Activated naive CD4-positive, alpha-beta T cell treated with anti-CD3 and anti-CD28 coated beads for 36 hours (primary cell): ENCODE measurements at places on chromosomes 2 and 18.

- no peaks in the 10 kb centered on the region for H3K4me1 ChIP-seq
- no peak overlapping the region for H3K27ac ChIP-seq
- H3K4me3 ChIP-seq, result no peak overlapping the region
- DNase-seq, result no peak
- H3K36me3 ChIP-seq, result no peaks in the 10 kb centered on the region
Observed at GRCh38 chr2:158179660-158180059, 78.0 kb downstream of the UPP2 start.

- H3K36me3 ChIP-seq, result peaks cover 33% of the 10 kb centered on the region
- no peak for DNase-seq
- no peaks in the 10 kb centered on the region for H3K4me1 ChIP-seq
- no peaks in the 10 kb centered on the region for H3K27me3 ChIP-seq
Observed at GRCh38 chr2:214730248-214730647, 79.2 kb downstream of the BARD1 start.

- H3K4me1 ChIP-seq, result no peaks in the 10 kb centered on the region
- no peak overlapping the region for H3K27ac ChIP-seq
- H3K27me3 ChIP-seq, result no peaks in the 10 kb centered on the region
Observed at GRCh38 chr2:18787726-18788125, 198.4 kb upstream of the NT5C1B start.

DNA sequence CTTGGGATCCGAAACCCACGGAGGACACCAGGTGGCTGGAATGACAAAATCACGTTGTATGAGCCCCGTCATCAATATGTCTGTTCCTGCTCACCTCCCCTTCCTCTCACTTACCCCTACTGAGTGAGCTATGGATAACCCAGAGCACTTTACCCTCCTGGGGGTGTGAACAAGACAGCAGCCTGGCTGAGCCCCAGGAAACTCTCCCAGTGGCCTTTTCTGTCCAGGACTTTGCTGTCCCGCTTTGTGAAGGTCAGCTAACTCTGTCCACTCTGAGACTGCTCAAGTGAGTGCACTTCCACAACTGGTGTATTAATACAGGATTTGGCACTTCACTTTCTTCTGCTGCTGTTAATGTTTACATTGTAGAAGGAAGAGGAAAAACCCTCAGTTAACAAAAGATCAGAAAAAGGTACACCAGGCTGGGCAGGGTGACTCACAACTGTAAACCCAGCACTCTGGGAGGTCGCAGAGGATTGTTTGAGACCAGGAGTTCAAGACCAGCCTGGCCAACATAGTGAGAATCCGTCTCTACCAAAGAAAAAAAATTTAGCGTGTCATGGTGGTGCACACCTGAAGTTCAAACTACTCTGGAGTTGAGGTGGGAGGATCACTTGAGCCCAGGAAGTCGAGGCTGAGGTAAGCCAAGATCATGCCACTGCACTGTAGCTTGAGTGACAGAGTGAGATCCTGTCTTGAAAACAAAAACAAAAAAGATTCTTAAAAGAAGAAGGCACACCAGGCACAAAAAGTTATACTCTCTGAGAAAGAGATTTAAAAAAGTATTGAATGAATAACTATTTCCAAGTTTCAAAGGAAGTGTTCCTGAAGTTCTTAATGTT is 90.3 kb downstream of the CLHC1 start:
- no peak overlapping the region for H3K4me3 ChIP-seq
- H3K36me3 ChIP-seq, result no peaks in the 10 kb centered on the region
- DNase-seq, result peak; percentile 23
- peaks cover 10% of the 10 kb centered on the region for H3K4me1 ChIP-seq
- peak overlapping the region; percentile 5 for H3K27ac ChIP-seq

DNA sequence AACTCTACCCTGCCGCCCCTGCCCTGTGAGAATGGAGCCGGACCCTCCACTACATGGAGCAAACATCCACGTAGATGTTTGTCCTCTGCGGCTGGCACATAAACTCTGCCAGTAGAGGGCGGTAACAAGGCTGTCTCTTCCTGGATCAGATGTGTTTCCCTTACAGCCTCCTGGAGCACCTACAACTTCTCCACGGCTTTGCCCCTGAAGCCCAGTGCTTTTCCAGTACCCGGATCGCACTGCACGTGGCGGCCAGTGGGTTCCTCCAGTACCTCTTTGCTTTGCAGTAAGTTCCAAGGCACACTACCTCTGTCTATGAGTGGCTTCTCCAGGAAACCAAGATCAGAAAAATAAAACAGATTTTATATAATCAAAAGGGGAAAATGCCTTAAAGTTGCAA is 651.3 kb downstream of the DCDC2C start:
- no peaks in the 10 kb centered on the region for H3K27me3 ChIP-seq
- DNase-seq, result peak; percentile 10
- H3K27ac ChIP-seq, result no peak overlapping the region
- no peak overlapping the region for H3K4me3 ChIP-seq

GRCh38 chr2:189178726-189179569 is 613 bp downstream of the COL5A2 start:
- peak overlapping the region; percentile 20 for H3K4me3 ChIP-seq
- no peak for DNase-seq
- no peak overlapping the region for H3K27ac ChIP-seq
- no peaks in the 10 kb centered on the region for H3K36me3 ChIP-seq
- H3K27me3 ChIP-seq, result peaks cover 13% of the 10 kb centered on the region

DNA sequence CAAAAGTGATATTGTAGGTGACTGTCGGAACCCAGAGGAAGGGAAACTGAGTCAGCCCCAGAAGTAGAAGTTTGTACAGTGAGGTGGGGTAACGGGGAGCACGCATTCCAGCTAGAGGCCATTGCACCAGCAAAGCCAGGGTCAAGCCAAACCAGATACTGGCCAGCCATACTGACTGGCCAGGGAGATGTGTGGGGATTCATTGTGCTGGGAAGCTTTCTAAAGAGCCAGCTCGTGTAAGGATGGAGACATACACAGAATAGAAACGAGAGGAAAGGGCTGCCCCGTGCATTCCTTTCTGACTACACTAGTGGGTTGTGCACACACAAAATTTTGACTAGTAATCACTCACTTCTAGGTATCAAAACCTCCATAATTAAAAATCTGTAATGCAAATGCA is 175.3 kb upstream of the PID1 start:
- no peaks in the 10 kb centered on the region for H3K36me3 ChIP-seq
- H3K27ac ChIP-seq, result no peak overlapping the region
- H3K27me3 ChIP-seq, result no peaks in the 10 kb centered on the region
- no peak for DNase-seq

- no peak overlapping the region for H3K4me3 ChIP-seq
- no peaks in the 10 kb centered on the region for H3K4me1 ChIP-seq
- DNase-seq, result no peak
Observed at GRCh38 chr2:30731706-30732105, 75.5 kb downstream of the CAPN13 start.

DNA sequence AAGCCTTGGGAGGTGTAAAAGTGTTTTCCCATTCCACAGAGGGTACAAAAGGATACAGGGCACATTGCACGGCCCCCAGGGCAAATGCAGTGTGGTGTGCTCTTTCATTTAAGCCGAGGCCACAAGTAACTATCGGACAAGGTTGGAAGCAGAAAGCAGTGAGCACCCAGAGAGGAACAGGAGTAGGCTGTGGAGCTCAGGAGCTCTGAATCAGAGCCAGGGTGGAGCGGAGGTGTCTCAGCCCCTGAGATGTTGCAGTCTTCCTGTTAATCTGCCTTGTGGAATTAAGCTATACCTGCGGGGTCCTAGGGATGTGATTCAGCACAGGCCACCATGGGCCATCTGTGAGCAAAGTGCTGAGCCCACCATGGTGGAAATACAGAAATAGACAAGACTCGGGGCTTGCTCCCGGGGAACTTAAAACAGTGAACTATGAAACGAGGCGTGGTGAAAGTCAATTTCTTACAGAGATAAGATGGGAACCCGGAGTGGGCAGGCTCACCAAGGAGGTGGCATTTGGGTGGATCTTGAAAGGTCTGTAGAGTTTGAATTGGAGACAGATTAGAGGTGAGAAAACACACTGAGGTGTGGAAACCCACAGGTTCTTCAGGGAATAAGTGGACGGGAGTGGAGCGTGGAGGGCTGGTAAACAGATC is 44.0 kb downstream of the ASAP2 start:
- no peaks in the 10 kb centered on the region for H3K4me1 ChIP-seq
- DNase-seq, result no peak
- H3K4me3 ChIP-seq, result no peak overlapping the region
- peaks cover 4% of the 10 kb centered on the region for H3K27me3 ChIP-seq
- H3K36me3 ChIP-seq, result no peaks in the 10 kb centered on the region

GRCh38 chr2:193943406-193943960 is 1713.5 kb upstream of the SLC39A10 start:
- no peak overlapping the region for H3K27ac ChIP-seq
- DNase-seq, result no peak
- no peak overlapping the region for H3K4me3 ChIP-seq
- no peaks in the 10 kb centered on the region for H3K27me3 ChIP-seq

- DNase-seq, result no peak
- H3K36me3 ChIP-seq, result peaks cover 1% of the 10 kb centered on the region
- peaks cover 8% of the 10 kb centered on the region for H3K4me1 ChIP-seq
Observed at GRCh38 chr18:34222307-34223163, 2.2 kb downstream of the NOL4 start.

- H3K27ac ChIP-seq, result no peak overlapping the region
- DNase-seq, result no peak
- peaks cover 21% of the 10 kb centered on the region for H3K4me1 ChIP-seq
Observed at GRCh38 chr2:205661281-205661680, 21.0 kb upstream of the NRP2 start.

DNA sequence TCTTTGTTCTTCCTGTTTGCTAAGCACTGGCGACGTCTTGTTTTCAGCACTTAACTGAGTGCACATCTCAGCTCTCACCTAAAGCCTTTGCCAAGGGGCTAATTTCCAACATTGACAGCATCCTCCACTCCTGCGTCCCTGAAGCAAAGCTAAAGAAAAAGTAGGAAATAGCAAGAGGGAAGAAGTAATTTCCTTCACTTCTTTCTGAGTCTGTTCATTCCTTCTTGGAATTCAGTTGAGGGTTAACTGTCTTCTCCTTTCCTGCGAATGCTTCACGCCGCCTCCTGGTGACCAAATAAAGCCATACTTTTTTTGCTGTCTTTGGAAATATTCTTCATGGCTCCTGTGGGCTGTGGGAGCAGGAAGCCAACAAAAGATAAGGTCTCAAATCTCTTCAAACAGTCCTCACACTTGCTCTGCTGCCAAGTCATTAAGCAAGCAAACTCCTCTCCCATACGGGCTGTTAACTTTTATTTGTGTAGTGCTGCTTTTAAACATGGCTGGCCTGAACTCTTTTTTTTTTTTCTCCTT is 100.9 kb downstream of the DPP10 start:
- DNase-seq, result no peak
- no peak overlapping the region for H3K4me3 ChIP-seq
- peaks cover 21% of the 10 kb centered on the region for H3K27me3 ChIP-seq
- no peak overlapping the region for H3K27ac ChIP-seq
- H3K4me1 ChIP-seq, result peaks cover 4% of the 10 kb centered on the region
